ENCODE measurements at places on chromosomes 7 and 10. TPM values are rescaled to one million over a fixed set of nuclear protein-coding genes. Genes with fewer than 3 reads are reported as not detected.

ZCWPW1 gene
- total RNA-seq: 2.6 TPM

OPN1SW gene
- not detected for total RNA-seq

PKD2L1 gene
- total RNA-seq: not detected

ANXA7 gene
- 74.7 TPM for total RNA-seq

SLC26A4 gene
- 0.91 TPM for total RNA-seq

STK31 gene
- 0.20 TPM for total RNA-seq

DNA sequence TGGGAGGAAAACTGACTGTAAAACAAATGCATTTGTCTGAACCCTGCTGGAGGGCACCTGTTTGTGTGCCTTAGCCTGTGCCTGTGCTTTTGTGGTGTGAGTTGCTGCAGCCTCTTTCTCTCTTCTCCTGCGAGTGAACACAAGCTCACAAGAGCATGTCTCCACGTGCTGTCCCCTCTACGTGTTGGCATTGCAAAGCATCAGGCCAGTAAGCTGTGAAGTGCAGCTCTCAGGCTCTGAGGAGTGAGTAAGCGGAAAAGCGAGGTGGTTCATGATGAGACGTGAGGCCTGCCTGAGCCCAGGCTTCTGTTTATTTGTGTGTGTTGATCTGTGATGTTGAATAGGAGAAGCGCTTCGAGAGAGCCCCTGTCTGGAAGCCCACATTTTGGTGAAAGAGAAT lies 85.6 kb upstream of the PDCD4 start:
- no peaks in the 10 kb centered on the region for H3K4me1 ChIP-seq
- no peak for DNase-seq
- H3K27me3 ChIP-seq: no peaks in the 10 kb centered on the region
- H3K36me3 ChIP-seq: no peaks in the 10 kb centered on the region
- H3K4me3 ChIP-seq: no peak overlapping the region

GRCh38 chr7:102095321-102096011 lies 191.2 kb upstream of the SH2B2 start:
- no peaks in the 10 kb centered on the region for H3K36me3 ChIP-seq
- no peaks in the 10 kb centered on the region for H3K4me1 ChIP-seq
- no peaks in the 10 kb centered on the region for H3K27me3 ChIP-seq
- no peak overlapping the region for H3K27ac ChIP-seq
- no peak for DNase-seq

DNA sequence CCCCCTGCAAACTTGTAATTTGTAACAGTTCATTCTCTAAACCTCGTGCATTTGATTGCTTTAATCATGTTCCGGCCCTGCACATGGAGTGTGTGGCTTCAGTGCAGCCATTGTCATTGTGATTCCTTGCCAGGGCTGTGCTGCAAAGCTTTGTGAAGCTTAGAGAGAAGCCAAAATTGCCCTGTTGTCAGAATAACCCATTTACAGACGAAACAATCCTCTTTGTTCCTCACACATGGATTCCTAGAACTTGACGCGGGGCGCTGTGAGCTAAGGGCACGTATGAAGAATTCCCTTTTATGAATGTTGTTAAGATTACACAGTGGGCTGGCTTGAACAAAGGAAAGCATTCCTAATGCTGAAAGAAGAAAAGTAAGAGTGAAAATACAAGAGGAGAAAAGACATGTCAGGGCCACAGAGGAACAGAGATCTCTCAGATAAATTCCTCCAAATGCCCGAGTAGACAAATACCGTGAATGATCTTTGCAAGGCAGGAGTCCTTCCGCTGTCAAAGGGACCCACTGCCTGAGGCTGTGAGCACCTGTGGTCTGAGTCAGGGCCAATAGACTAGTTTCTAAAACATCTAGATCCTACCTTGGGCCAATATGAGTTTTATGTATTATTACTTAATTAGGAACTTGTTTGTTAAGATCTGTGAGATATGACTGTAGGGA lies 205.4 kb upstream of the C7orf33 start:
- H3K27ac ChIP-seq: no peak overlapping the region
- no peak overlapping the region for H3K4me3 ChIP-seq
- no peaks in the 10 kb centered on the region for H3K36me3 ChIP-seq

GRCh38 chr7:47292832-47293309 lies 289.0 kb downstream of the TNS3 start:
- peaks cover 38% of the 10 kb centered on the region for H3K36me3 ChIP-seq
- DNase-seq: peak; percentile 60
- peaks cover 31% of the 10 kb centered on the region for H3K4me1 ChIP-seq

- H3K4me3 ChIP-seq: peak within 1 kb of the TSS; percentile 74
- H3K4me1 ChIP-seq: peaks cover 25% of the 10 kb centered on the region
- peak; percentile 60 for DNase-seq
Observed at GRCh38 chr10:22320591-22321155, at the start of gene BMI1. Gene BMI1 (plus strand): TSS chr10:22321099. CDS start chr10:22326450, 5,351 bp downstream.

GRCh38 chr10:43304687-43305333 lies 37.9 kb upstream of the RASGEF1A start:
- peak; percentile 27 for DNase-seq
- H3K4me1 ChIP-seq: no peaks in the 10 kb centered on the region

GRCh38 chr10:88347597-88348304 lies 235.4 kb downstream of the RNLS start:
- H3K27me3 ChIP-seq: no peaks in the 10 kb centered on the region
- H3K36me3 ChIP-seq: no peaks in the 10 kb centered on the region
- no peak for DNase-seq
- H3K4me1 ChIP-seq: no peaks in the 10 kb centered on the region
- H3K4me3 ChIP-seq: no peak overlapping the region
